ENCODE measurements at places on chromosomes 5 and 9.

DNA sequence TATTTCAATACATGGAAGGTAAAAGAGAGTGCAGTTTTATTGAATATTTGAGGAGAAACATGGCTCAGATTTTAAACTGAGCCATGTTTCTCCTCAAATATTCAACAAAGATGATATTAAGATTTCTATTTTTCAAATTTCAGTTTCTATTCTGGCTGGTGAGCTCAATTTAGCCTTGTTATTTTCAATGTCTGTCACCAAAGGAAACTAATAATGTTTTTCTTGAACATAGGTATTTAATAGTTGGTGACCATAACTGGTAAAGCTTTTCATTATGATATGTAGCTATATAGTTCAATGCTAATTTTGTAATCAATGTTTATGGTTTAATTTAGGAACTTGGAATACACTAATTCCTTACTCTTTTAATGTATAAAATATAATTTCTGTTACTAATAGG is 177.4 kb downstream of the FER start:
- DNase-seq, result no peak

DNA sequence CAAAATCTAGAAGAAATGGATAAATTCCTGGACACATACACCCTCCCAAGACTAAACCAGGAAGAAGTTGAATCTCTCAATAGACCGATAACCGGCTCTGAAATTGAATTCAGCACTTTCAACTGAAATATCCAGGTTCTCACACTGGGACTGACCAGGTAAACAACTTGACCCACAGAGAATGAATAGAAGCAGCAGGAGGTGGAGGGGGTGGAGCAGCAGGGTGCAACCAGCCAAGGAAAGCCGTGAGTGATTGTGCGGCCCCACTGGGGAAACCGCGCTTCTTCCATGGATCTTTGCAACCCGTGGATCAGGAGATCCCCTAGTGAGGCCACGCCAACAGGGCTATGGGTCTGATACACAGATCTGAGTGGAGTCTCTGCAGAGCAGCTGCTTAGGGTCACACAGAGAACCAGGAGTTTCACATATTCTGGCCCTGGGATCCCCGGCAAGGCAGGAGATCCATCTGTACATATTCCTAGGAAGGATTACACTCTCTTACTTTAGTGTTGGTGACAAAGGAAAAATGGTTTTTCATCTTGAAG is 181.5 kb downstream of the SLCO4C1 start:
- DNase-seq, result no peak

GRCh38 chr5:18576586-18576985 is 942.3 kb downstream of the TAF11L14 start:
- no peak for DNase-seq

DNA sequence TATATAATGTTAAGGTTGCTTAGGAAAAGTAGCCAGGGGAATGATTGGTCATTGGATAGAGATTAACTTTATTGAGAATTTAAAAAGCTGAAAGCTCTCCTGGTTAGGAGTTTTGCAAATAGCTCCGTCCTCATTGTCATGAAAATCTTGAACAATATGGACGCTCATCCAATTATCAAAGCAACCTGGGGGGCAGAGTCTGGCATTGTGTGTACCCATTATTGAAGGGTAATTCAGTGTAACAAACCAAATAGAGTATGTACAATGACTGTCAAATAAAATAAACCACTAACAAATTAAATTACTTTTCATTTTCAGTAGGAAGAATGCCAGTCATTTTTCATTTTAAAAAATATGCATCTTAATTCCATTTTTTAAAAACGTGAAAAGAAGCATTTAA is 144.0 kb upstream of the GPR151 start:
- no peak for DNase-seq

DNA sequence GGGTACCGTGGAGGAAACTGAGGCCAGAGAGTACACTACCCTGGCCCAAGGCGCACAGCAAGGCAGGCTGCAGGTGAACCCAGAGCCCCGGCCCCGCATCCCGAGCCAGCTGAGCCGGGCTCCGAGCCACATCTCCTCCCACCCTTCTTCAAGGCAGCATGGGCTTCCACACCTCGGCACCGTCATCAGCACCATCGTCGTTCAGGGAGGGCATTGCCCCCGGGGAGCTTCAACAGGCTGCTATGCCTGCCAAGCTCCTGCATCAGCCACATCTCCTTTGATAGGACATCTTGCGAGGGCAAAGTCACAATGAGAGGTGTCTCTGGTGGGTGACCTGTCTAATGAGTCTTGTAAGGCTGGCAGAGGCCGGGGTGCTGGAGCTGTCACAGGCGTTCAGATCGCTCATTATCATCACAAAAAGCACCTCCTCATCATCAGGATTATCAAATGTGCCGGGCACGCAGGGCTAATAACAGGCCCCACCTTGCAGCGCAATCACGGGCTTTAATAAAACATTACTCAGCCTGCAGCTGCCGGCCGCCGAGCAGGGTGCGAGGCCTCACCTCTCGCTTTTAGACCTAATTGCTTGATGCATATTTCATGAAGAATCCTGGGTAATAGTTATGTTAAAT is 20.0 kb upstream of the SLC25A51 start:
- DNase-seq, result no peak

DNA sequence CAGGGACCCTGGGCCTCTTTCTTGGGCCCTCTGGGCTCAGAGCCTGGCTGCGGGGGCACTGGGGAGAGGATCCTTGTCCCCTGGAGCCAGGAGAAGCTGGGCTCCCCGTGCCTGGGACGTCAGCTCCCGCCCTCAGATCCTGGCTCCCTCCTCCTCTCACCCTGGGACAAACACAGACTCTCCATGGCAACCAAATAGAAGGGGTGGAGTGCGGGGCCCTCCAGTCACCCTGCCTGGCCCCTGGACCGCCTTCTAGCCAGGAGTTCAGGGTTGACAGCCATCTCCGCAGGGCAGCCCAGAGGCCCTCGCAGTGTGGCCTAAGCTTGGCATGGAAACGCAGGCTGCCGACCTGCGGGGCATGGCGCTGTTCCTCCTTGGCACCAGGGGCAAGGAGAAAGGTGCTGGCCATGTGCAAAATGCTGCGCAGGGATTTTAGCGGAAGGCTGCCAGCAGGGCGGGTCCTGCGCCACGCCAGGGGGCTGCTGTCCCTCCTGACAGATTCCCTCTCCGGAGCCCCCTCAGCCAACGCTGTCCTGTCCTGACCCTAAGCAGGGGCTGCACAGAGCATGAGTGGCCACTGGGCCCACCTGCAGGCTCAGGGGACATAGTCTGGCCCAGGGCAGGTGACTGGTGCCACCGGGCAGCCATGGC is 1.0 kb downstream of the ZDHHC11 start:
- DNase-seq, result no peak
